ENCODE measurements at places on chromosomes 16 and 17.

DNA sequence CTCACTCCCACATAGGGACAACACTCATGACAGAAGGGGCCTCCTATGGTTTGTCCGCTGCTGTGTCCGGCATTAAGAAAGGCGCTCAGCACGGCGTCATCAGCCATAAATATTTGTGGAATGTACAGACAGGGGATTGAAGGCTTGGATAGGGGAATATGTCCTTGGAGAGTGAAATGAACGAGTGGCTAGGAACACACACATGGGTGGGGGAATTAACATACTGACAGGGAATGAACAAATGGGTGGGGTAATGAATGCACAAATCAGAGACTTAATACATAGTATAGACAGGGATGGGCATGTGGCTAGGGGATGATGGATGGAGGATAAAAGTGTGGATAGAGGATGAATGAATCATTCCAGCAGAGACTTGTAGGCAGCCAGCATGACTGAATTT, 154.0 kb upstream of the HSBP1 start:
- no peak for DNase-seq

DNA sequence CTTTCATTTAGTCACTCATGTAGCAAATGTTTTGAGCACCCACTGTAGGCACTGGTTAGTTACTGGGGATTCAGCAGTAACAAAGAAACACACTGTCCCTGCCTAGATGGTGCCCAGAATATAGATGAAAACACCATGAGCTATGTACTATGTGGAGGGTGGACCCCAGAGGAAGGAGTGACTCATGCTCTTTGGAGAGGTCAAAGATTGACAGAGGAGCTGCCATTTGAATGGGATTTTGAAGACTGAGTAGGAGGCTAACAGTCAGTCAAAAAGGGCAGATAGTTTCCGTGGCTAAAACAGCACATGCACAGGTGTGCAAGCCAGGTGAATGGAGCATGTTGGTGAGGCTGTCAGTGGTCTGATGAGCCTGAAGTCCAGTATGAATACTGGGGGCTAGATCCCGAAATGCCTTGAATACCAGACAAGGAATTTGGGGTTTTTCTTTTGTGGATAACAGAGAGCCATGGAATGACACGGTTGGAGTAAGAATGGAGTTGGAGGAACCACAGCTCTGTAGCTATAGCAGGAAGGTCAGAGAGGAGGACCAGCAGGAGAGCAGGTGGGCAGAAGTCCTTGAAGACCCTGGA, 6.1 kb downstream of the IL21R start:
- DNase-seq, result peak; percentile 51

GRCh38 chr16:67254801-67255552, 6.2 kb downstream of the SLC9A5 start:
- DNase-seq, result no peak

DNA sequence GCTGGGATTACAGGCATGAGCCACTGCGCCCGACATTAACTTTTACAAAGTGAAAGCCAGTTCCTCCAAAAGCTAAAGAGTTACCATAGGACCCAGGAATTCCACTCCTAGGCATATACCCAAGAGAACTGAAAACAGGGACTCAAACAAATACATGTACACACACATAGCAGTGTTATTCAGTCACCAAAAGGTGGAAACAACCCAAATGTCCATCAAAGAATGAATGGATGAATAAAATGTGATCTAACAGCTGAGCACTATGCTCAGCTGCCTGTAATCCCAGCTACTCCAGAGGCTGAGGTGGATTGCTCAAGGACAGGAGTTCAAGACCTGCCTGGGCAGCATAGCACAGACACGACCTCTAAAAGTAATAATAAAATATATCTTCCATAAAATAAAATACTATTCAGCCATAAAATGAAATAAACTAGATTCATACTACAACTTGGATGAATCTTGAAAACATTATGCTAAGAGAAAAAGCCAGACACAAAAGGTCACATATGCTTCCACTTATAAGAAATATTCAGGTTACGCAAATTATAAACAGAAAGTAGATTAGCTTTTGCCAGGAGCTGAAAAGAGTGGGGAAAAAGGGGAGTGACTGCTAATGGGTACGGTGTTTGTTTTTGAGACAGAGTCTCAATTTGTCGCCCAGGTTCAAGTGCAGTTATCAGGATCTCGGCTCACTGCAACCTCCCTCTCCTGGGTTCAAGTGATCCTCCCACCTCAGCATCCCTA, 9.3 kb upstream of the USP7 start:
- no peak for DNase-seq

DNA sequence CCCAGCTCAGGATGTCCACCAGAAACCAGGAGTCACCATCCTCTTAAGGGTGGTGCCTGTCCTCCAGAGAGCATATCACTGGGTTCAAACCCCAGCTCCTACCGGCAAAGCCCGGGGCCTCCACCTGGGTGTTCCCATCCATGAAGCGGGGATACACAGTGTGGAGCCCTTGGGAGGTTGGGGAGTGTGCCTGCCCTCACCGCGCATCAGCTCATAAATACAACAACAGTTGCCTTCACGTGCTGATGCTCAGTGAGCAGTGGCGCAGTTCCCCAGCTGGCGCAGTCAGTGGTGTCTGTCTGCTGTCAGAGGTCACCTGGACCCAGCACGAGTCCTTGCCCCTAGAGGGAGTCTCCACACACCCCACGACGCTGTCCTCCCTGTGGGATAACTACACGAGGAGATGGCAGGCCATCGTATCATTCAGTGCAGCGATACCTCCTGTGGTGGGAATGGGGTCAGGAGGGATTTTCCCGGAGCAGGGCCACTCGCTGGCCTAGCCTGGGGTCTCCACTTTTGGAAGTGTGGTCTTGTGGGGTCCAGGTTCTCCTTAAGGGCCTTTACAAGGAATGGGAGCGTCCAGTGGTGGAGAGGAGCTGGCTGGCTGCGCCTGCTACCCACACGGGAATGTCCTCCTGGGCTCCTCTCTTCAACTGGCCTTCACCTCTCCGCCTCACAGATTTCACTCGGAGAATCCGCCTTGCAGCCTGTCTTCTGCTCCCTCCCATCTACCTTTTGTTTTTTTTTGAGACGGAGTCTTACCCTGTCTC, 2.3 kb upstream of the ELOB start:
- no peak for DNase-seq

- DNase-seq, result no peak
Measured at GRCh38 chr17:44587339-44587738, 30.1 kb downstream of the FZD2 start.
